ENCODE measurements at places on chromosomes 5 and 9.

DNA sequence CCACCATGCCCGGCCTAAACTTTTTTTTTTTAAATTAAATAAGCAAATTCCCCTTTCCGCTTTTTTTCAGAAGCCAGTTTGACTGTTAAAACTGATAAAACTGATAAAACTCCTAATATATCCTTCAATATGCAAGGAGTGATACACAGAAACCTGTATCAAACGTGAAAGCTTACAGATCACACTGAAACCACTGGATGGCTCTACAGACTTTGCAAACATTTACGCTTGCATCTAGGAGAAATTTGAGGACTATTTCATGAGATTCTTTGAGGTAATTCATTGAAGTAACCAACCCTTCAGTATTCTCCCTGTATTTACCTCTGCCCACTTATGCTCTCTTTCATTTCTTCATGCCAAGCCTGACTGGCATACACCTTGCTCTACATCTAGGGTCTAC is 40.6 kb upstream of the CHD1 start:
- no peak for DNase-seq

DNA sequence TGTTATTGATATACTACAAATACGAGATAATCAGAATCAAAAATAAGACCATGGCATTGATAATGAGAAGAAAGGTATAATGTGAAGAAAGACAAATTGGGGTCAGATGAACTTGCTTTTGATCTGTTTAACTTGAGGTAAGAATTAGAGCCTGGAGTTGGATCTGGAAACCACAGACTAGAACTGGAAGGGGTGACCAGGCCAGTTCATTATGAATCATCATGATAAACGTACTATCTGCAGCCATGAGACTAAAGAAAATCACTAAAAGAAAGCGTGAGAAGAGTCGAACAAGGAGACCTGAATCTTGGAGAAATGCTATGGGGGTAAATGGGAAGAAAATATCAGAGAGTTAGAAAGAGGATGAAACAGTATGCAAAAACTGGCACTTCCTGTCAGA is 967.5 kb downstream of the NR2F1-AS1 start:
- DNase-seq = peak; percentile 53

GRCh38 chr5:44246986-44247385 is 142.2 kb downstream of the FGF10 start:
- DNase-seq = no peak

DNA sequence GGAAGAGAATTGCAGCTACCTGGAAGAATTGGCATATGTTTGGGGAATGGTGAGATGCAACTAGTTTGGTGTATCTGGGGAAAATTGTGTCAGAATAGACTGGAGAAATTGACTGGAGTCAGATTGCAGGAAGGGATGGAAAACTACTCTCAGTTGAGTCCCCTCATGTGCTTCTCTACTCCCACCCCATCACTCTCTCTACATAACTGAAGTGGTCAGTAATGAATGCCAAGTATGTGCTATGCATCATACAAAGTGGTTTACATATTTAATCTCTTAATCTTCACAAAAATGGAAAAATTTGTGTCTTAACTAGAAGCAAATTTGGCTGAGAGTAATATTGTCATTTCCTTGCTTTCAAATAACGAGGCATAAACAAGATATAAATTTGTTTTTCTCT is 146.4 kb upstream of the TNC start:
- DNase-seq = peak; percentile 50

DNA sequence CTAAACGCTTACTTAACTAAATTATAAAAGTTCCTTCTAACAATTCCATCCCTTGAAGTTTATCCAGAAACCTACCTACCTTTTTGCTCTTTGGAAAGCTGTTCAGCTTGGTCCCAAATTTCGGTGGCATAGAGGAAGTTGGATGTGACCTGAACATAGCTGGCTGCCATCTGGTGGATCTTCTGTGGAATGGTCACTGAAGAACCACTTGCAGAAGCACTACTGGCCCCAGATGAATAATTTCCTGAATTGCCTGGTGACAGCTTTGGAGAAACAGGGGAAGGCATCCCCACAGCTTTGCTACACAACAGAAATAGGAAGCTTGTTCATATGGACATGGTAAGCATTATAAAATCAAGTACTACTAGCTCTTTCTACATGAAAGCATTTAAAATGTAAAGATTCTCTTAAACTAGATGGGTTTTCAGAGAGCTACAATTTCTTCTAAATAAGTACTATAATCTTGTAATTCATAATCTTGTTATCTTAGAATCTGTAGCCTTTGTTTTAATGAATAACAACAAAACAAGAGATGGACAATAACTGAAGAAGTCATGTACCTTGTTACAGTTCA is 9.9 kb downstream of the LEAP2 start:
- peak; percentile 87 for DNase-seq

DNA sequence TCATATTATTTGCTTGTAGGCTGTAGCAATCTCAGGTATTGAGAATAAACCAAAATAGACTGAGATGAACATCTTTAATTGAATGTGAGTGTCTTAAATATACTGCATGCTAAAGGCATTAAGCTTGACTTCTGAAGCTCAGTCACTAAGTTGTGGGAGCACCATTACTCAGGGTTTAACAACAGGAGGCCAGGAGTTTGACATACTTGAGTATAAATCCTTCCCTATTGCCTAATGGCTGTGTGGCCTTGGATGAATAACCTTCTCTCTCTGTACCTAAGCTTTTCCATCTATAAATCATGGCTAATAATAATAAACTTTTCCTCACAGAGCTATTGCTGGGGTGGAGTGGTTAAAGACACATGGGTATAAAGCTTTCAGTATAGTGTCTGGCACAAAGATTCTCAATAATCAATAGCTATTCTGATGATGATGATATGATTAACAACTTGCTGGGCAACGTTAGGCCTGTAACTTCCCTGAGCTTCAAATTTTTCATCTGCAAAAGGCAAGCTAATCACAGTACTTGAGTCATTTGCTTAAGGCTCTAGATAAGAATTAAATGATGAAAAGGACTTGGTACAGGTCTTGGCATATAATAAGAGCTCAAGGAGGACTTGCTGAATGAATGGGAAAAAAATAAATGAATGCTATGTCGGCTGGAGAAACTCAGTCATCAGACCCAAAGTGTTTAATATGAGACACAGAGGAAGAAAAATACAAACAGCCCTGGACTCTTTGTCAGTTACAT is 174.0 kb upstream of the IL12B start:
- peak; percentile 82 for DNase-seq

- no peak for DNase-seq
These were observed 40.3 kb upstream of the EQTN start for GRCh38 chr9:27337236-27337635.

- DNase-seq = no peak
These were observed 586 bp upstream of the PDZD2 start for GRCh38 chr5:31638345-31638744.

DNA sequence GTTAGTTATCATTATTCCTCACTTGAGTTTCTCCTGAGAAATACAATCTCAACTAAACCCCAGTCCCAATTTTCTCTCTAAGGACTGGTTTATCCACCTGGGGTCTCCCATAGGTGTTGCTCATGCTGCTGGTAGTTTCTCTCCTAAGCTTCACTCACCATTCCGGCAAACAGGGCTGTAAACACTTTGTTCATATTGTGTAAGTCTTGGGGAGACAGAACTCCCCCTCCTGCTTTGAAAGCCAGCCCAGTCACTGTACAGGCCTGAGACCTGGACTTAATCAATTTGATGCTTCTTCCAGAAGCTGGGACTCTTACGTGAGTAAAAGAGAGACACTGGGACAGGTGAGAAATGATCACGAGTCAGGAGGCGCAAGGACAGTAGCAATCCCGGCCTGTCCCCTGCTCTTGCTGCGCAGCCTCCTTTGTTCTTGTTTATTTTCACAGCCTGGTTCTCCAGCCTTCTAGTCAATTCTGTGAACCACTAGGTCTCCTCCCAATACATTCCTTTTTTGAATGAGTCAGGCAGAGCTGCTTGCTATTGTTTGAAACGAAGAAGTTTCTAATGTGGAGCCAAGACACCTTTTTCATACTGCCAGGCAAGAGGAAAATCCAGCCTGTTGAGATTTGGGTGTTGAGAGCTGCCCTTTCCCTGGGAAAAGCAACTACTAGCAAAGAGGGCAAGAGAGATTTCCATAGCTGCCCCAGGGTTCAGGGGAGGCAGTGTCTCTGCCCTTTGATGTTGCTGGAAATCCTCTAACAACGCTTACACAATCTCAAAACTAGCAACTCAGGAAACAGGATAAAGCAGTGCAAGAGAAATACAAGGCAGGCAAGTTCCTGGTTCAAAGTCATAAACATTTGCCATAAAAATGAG is 9.2 kb upstream of the SHROOM1 start:
- DNase-seq = peak; percentile 88

- DNase-seq = peak; percentile 45
These were observed 24.8 kb downstream of the P4HA2 start for GRCh38 chr5:132202711-132203463.

- DNase-seq = no peak
These were observed 36.0 kb upstream of the STXBP1 start for GRCh38 chr9:127575875-127576778.

DNA sequence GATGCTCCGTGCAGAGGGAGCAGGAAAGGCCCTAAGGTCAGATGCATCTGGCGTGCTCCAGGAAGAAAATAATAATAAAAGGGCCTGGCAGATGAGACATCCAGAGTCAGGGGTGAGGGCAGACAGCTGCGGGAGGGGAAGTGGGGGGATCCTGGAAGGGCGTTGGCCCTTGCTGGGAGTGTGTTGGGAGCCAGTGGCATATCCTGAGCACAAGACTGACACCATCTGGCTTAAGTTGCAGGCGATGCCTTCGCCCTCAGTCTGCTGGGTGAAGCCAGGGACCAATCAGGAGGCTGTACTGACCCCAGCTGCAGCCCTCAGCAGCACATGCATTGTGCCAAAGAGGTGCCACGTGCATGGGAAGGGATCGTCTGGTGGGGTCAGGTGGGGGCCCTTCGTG is 3.8 kb downstream of the OR2V2 start:
- DNase-seq = no peak
